ENCODE measurements at places on chromosomes 5 and 9.

GRCh38 chr9:82729141-82729540 lies 333.8 kb downstream of the RASEF start:
- no peak for DNase-seq

- no peak for DNase-seq
Observed at GRCh38 chr5:175872287-175873087, 1.1 kb downstream of the CPLX2 start.

- no peak for DNase-seq
Observed at GRCh38 chr9:89375191-89375760, 57.0 kb downstream of the SECISBP2 start.

DNA sequence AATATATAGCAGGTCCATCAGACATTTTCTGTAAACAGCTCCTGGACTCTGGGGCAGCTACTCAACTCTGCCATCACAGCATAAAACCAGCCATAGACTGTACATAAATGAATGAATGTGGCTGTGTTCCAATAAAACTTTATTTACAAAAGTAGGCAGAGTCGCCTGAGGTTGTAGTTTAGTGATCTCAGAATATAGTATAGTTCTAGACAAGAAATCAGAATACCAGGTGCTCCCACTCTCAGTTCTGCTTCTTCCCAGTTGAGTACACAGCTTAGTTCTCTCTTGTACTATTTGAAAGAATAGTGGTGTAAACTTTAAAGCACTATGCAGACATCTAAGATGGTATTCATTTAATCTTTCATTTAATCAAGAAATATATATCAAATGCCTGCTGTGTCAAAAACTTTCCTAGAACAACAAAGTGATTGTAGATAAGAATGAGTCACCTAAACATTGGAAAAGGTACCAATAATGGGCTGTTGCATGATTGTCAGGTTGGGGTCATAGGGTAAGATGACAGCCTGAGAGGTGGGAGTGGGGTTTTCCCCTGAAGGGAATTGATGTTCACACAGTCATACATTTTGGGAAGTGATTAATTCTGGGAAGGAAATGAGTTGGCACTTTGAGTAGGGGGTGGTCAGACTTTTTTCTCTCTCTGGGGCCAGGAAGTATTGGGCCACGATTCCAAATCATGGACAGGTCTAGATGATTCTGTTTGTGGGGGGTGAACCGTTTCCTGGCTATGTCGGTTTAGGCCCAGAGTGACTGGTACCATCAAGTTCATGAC lies 37.0 kb downstream of the TNFSF8 start:
- no peak for DNase-seq

GRCh38 chr5:176447591-176447977 lies 601 bp upstream of the FAF2 start:
- no peak for DNase-seq

DNA sequence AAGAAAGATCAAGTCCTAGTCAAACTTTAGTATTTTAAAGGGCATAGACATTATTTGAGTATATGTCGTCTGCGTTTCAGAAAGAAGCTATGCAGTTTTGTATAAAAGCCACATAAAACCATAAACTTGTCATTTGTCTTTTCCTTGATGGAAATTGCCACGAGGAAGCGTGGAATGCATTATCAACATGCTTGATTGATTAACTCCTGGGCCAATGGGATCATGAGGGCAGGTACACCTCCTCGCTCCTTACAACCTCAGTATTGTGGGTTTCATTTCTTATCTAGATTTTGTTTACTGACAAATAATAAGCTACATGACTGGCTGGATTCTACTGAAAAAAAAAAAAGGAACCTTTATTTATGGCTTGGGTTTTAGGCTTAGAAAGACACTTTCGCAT lies 122.5 kb upstream of the RFX3 start:
- DNase-seq = no peak

GRCh38 chr9:8604201-8604600 lies 804.6 kb upstream of the DMAC1 start:
- DNase-seq = no peak

- peak; percentile 22 for DNase-seq
Observed at GRCh38 chr9:122051351-122052321, 41.5 kb downstream of the TTLL11 start.

DNA sequence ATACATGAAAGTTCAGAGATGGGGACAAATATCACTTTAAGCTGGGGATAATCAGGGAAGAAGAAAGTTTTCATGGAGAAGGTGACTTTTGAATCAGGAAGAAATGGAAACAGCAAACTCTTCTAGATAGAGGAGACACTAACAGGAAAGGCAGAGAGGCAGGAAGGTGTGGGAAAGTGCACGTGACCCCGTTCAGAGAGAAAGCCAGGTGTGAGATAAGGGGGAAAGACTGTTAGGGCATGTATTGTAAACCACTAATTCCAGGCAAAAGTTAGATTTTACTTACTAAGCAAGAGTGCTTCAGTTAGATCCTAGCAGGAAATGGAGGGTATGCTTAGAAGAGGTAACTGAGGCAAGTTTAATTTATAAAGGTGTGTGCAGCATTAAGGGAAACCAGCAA lies 58.5 kb downstream of the PDCD1LG2 start:
- no peak for DNase-seq

DNA sequence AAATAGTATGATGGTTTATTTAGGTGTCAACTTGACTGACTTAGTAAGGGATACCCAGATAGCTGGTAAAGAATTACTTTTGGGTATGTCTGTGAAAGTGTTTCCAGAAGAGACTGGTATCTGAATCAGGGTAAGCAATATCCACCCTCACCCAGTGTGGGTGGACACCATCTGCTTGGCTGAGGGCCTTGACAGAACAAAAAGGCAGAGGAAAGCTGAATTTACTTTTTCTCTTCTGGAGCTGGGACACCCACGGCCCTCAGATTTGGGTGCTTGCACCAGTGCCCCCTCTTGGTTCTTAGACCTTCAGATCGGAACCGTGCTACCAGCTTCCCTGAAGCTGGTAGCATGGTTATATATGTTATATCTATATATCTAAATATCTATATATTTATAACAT lies 489.5 kb upstream of the MPDZ start:
- DNase-seq = no peak

DNA sequence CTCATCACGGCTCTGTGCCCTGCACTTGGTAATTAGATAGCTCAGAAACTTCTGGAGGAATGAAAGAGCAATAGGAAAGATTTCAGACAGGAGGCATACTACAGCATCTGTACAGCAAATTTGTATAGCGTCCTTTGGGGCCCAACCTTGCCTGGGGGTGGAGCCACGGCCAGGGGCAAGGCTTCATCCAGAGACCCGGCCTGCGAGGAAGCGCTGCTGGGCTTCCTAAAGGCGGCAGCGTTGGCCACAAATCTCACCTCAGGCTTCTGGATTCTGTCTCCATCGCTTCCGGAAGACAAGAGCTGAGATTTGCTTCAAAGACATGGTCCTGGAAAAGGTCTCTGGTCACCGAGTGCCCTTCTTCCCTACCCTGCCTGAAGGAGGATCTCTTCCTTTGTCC lies 12.2 kb upstream of the SPATA31D1 start:
- no peak for DNase-seq

DNA sequence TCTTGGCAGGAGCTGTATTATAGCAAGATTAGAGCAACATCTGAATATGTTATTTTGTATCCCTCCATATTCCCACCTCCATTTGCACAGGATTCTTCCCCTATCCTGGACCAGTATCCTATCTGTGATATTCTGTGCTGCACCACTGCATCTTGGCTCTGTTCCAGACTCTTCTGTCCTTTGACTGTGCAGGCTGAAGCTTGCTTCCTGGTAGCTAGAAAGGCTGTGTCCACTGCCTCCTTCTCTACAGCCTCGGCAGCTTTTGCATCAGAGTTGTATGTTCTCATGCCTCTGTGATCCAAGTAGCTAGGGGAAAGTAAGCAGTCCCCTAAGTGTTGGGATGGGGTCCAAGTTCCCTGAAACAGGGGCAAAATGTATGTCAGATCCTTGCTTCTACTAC lies 104.1 kb downstream of the GAS1 start:
- no peak for DNase-seq

- no peak for DNase-seq
Observed at GRCh38 chr9:14985419-14985818, 75.2 kb upstream of the FREM1 start.

GRCh38 chr9:21611891-21612290 lies 129.8 kb upstream of the IFNE start:
- DNase-seq = no peak

GRCh38 chr9:72592502-72593403 lies 71.3 kb downstream of the TMC1 start:
- DNase-seq = peak; percentile 54

GRCh38 chr9:109923806-109924205 lies 143.8 kb downstream of the PALM2AKAP2 start:
- DNase-seq = no peak

DNA sequence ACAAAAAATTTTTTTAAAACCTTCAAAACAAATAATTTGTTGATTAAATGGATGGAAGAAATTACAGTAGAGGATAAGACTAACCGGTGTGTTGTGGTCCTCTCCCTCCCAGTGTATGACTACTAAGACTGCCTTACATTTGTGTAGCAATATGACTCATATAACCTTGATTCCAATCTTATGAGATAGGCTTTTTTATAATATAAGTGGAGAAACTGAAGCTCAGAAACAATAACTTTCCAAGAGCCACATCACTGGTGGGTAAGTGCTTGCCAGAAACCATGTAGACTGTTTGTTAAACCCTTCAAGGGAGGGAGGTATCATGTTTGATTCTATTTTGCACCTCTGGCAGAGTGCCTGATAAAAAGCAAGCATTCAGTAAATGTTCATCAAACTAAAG lies 47.5 kb downstream of the NLN start:
- DNase-seq = peak; percentile 92

GRCh38 chr5:90873033-90873517 lies 314.5 kb downstream of the ADGRV1 start:
- DNase-seq = no peak

DNA sequence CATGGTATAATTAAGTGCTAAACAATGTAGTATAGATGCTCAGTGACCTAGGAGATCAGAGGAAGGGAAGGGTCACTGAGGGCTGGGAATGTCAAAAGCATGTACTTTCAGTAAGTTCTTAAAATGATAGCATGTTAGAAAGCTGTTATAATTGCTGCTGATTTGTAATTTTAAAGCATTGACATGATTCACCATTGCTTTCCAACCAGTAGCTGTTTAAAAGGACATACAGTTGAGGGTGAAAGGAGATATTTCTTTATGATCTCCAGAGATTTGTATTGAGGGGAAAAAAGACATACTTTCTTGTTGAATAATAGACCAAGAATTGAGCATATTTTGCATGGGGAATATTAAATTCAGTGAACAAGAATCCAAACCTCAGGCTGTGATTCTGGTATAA lies 1.2 kb upstream of the SLC1A3 start:
- no peak for DNase-seq

GRCh38 chr5:81235287-81236072 lies 2.4 kb downstream of the CKMT2 start:
- no peak for DNase-seq

DNA sequence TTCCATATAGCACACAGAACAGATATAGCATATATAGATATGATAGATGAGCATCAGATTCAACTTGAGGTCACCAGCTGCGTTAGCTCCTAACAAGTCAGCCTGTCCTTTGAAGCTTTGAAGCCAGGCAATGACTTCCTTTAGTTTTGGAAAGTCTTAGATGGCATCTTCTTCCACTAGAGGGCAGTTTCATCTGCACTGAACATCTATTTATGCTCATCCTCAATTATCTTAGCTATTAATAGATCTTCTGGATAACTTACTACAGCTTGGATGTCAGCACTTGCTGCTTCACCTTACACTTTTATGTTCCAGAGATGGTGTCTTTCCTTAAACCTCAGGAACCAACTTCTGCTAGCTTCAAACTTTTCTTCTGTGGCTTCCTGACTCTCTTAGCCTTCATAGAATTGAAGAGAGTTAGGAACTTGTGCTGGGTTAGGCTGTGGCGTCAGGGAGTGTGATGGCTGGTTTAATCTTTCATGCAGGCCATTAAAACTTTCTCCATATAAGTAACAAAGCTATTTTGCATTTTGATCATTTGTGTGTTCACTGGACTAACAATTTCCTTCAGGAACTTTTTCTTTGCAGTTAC lies 1401.4 kb downstream of the EFNA5 start:
- peak; percentile 9 for DNase-seq

- no peak for DNase-seq
Observed at GRCh38 chr5:108857905-108858304, 110.2 kb downstream of the FER start.

DNA sequence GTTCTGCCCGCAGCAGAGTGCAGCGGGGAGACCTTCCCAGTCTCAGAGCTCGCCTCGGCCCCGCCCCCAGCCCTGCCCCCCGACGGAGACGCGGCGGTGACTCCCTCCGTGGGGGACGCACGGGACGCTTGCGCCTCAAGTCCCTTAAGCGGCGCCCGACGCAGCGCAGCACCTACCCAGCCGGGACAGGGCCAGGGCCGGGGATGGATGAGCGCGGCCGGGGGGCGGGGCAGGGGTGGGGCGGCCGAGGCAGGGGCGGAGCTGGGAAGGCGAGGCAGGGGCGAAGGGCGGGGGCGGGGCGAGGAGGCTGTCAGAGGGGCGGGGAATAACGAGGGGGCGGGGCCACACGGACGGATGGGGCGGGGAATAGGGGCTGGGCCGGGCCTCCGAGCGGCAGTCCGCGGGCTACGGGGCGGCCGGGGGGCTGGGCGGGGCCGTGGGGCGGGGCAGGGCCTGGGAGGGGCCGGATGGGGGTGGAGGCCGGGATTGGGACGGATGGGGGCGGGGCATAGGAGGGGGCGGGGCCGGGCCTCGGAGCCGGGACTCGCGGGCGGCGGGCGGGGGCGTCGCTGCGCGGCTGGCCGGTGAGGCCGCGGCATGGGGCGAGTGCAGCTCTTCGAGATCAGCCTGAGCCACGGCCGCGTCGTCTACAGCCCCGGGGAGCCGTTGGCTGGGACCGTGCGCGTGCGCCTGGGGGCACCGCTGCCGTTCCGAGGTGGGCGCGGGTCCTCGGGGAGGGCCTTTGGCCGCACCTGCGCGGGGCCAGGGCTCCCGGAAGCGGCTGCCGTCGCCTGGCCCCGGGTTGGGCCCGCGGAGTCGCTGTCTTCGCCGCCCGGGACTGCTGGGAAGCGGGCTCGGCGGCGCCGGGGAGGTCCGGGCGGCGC lies at the start of gene ARRDC1:
TSS of gene ARRDC1 (plus strand) at position 566 of the 884 bp plus-strand sequence. CDS start at position 598, 32 bp downstream.
- DNase-seq = peak; percentile 56
